ENCODE measurements at places on chromosomes 6 and 20.

- no peak for DNase-seq
Observed at GRCh38 chr6:21524201-21524600, 69.3 kb upstream of the SOX4 start.

GRCh38 chr6:33061987-33062386, 11.5 kb downstream of the HLA-DPA1 start:
- DNase-seq = no peak

DNA sequence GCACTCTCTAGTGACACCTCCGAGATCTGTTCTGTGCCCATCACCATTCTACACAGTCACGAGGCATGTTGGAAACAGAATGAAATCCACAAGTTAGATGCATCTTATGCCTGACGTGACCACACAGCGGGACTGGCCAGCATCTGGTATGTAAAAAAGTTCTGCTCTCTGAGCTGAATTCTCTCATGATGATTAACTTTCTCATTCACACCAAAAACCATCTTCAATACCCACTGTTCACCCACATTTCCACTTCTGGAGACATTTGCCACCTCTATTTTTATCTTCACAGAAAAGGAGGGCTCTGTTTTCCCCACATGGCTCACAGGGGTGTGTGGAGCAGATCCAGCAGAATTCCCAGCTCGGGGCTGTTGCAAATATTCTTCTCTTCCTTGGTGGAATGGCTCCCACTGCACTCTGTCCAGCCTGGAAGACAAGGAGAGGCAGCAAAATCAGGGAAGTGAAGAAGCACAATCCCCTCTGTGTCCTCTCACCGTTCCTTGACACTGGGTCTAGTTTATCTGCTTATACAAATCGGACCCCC, 303.4 kb downstream of the TAF4 start:
- no peak for DNase-seq

DNA sequence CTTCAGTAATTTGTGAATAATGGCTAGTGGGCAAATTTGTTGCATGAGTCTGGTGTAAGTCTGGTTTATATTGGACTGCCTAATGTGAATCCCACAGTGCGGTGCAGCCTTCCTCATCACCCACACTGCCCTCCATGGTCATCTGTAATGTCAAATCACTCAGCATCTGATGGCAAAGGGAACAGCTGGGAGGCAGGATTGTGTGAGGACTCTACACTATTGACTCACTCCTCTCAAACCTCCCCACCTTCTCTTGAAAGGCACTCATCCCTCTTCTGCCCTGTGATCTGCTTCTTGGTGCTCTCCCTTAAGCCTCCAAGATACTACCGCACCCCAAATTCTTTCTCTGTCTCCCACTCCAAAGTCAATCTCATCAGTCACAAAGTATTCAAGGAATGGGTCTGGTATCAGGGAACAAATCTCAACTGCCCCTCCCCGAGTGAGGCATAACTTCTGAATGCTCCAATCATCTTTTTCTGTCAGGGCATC, 146.0 kb upstream of the BEND6 start:
- DNase-seq = no peak

DNA sequence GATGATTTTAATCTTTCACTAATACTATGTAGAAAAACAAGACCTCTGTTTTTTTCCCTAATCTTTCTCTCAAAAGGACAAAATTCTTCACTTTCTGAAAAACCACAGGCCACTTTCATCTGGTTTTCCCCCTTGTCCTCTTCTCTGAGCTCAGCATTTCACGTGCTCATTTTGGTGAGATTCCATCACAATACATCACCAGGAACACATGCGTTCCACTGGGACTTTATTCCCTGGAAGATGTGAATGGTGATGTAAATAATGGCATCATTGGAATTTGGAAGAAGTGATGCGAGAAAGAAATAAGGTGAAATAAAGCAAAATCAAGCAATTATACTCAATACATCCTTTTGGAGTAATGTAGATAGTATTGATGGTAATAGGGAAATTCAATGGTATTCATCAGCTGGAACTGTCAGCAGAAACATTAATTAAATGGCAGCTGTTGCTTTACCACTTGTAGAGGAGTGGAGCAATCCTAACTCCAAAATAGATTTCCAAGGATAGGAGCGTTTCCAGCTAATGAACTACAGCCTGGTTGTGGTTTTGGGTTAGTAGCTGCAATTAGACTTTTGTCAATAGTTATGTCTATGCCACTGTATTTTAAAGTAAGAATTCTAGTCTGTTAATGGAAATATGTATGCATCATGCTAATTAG, 11.5 kb downstream of the FILIP1 start:
- DNase-seq = no peak

- DNase-seq = no peak
Observed at GRCh38 chr6:38443352-38444144, 196.2 kb downstream of the BTBD9 start.

DNA sequence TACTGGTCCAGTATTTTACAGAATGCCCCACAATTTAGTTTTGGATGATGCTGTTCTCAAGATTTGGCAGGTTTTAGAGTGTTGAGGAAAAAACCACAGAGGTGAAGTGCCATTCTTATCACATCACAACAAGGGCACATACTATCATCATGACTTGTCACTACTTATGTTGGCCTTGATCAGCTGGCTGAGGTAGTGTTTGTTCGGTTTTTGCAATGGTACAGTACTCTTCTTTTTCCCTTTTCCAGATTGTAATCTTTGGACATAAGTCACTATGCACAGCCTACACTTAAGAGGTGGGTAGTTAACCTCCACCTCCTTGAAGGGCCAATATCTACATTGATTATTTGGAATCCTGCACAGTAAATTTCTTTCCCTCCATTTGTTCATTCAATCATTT, 8.8 kb downstream of the TENT5A start:
- DNase-seq = no peak

- DNase-seq = no peak
Observed at GRCh38 chr6:52221302-52221701, 23.0 kb downstream of the IL17F start.

GRCh38 chr6:40247516-40248115, 313.4 kb upstream of the MOCS1 start:
- DNase-seq = no peak

DNA sequence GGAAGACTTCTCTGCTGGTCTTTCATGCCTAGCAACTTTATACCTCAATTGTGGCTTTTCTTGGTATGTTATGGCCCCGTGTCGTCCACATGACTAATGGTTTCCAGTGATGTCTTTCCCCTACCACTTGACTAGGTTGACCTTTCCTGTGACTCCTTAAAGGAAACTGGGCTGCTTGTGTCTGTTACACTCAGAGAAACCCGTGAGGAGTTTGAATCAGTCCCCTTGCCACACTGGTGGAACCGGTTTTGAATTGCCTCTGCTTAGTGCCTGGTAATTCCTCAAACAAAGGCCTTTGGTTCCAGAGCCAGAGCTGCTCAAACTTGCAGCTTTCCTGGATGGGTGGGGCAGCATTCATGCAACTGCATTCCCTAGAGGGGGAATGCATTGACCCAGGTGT, 21.9 kb downstream of the ECT2L start:
- DNase-seq = peak; percentile 65

DNA sequence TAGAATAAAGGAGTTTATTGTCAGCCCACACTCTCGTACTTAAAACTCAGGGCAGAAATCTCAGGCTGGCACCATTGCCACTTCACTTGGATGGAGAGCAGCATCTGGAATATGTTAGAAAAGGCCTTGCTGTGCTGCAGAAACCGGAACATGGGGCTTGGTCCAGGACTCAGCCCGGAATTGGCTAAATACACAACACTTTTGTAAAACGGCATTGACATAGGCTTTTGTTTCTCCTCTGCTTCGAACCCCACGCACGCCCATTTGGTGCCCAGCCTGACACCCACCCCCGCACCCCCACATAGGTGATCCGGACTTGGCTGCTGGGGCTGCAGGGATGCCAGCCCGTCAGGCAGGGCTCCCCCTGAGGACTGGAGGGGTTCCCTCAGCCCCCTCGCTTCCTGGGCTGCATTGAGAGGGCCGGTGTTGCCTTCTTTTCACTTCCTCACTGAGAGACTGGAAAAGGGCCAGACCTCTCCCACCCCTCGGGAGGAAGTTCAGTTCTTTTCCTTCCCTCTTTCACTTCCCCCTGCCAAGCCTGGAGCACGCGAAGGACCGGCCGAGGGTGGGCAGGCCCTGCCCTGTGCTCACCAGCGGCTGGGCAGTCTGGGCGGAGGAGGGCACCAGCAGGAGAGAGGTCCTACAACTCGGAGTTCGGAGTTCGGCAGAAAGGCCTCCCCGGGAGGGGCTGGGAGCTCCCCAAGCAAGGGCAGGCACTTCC, 17.9 kb upstream of the CST3 start:
- DNase-seq = no peak

GRCh38 chr20:45290677-45291355, 15.8 kb upstream of the RBPJL start:
- peak; percentile 79 for DNase-seq

- DNase-seq = no peak
Observed at GRCh38 chr6:169118346-169118830, 135.3 kb downstream of the THBS2 start.

DNA sequence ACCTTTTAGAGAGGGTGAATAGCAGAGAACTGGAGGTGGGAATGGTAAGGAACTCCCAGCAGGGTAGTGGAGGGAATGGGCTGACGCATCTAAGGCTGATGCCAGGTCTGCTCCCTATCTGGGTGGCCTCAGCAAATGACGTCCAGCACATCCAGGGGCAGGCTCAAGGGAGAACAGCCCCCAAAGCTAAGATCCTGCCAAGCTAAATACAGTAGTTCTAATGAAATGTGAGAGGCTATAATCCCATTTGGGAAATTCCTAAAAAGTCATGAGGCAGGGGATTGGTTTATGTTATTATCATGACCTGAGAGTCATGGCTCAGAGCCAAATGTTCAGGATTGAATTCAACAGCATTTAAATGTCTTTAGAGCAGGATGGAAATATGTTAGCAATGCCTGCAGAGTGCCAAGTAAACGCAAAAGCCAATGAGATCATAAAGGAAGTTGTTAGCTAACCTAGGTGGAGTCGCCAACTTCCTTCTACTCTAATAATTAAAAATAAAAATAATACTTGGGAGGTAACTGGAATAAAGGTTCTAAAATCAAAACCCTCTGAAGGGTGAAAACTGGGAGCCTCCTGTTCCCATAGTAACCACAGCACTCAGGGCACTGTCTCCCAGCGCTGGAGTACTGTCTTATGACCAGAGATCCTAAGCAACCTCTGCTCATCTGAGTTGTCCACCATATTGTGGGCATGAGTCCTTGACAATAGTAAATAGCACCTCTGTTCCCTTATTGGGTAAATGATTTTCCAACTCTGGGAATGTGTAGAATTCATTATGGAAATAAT, 34.8 kb downstream of the IYD start:
- DNase-seq = no peak

- no peak for DNase-seq
Observed at GRCh38 chr6:72741083-72741482, 119.2 kb downstream of the KCNQ5 start.

GRCh38 chr20:62049342-62050165, 16.1 kb downstream of the TAF4 start:
- DNase-seq = no peak

DNA sequence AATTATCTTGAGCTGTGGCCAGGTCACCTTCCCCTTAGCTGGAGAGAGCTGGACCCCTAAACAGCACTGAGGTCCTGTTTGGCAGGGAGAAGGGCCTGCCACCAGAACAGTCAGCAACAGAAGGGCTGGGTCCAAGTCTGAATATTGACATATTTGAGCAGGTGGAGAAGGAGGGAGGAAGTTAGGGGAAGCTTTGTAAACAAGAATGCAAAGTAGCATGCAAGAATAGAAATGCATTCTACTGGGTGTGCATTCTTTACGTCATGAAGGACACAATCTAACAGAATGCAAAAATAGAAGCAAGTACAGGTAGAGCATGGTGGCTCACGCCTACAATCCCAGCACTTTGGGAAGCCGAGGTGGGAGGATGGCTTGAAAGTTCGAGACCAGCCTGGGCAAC, 100.5 kb downstream of the QRSL1 start:
- DNase-seq = no peak

GRCh38 chr6:167546611-167547327, 221.9 kb downstream of the TTLL2 start:
- no peak for DNase-seq

GRCh38 chr6:141123049-141123448, 1009.7 kb upstream of the GJE1 start:
- DNase-seq = no peak

DNA sequence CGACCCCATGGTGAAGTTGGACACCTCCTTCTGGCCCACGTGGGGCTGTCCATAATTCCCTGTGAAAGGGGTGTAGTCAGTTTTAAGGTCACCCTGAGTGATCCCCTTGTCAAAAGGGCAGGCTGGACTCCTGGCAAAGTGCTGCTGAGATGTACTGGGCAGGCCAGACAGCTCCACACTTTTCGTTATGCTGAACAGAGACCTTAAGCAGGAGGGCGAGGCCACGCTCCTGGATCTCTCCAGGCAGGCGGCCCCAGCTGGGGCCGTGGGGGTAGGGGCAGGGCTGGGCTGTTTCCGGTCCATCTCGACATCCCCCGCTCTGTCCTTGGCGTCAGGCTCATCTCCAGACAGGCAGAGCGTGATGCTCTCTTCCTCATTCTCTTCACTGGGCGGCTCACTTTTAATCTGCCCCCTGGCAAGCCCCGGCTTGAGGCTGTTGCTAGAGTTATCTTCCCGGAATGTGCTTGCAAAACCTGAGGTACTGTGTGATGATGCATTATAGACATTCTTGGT, 56.7 kb downstream of the GJA10 start:
- DNase-seq = no peak

DNA sequence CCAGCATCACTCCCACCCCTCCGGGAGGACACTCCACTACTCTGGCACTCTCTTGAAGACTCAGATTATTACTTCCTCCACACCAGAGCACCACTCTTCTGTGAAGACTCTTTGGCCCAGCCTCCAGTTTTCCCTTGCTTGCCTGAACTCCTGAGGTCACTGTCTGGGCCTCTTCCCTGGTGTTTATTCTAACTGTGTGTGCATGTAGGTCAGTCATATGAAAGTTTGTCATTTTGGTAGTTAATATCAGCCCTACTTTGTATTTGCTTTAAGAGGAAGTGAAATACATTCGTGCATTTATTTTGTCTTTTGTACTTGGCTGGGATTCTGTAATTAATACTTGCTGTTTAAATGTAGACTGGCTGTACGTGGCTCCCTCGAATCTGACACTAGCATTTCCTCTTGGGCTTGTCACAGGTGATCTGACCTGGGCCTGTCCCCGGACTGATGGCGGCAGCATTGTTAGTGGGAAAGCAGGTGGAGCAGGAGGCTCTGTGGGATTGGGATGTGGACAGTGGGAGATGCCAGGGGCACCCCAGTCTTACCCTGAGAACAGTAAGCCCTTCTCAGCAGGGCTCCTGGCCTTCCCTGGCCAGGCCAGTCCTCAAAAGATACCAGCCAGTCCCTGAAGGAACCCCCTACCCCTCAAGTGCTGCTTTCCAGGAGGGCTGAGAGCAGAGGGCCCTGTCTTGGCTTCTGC, 350.5 kb downstream of the CDC5L start:
- no peak for DNase-seq
